ENCODE measurements at places on chromosomes 1 and 21.

GRCh38 chr1:45326627-45327623, at the start of gene HPDL:
HPDL (plus strand) TSS chr1:45326895; CDS start chr1:45327149, 254 bp downstream.
- DNase-seq: no peak

DNA sequence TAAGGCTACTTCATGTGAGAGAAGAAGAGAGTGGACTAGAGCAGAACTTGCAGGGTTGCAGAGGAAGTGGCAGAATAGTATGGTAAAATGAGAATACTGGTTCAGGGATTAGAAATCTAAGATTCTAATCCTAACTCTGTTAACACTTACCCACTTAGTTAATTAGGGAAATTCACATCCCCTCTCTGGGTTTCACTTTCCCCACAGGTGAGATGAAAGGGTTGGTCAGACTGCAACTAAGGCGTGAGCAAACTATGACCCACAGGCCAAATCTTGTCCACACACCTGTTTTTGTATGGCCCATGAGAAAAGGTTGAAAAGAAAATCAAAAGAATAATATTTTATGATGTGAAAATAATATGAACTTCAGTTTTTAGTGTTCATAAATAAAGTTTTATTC, 117.5 kb downstream of the MACF1 start:
- no peak for DNase-seq

DNA sequence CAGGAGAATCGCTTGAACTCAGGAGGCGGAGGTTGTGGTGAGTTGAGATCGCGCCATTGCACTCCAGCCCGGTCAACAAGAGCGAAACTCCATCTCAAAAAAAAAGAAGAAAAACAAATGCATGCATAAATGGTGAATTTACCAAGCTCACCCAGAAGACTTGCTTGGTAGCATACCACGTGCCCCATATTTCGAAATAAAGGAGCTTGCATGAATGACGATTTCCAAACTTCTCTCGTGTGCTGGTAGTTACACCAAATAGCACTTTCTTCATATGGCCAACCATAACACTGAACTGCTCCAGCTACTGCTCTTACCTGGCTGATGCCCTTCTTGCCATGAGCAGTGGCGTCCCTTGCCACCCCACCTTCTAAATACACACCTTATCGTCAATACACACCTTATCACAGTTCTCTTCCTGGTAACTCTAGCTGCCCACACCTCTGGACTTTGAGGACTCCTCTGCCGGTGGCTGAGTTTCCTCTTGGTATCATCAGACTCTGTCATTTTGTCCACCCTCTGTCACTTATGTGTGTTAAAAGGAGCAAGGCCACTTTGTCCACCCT, 2.8 kb downstream of the DOP1B start:
- no peak for DNase-seq

GRCh38 chr21:45874716-45875415, 106.7 kb upstream of the COL6A1 start:
- DNase-seq: no peak

GRCh38 chr1:236163463-236164153, 21.3 kb downstream of the GPR137B start:
- DNase-seq: no peak

DNA sequence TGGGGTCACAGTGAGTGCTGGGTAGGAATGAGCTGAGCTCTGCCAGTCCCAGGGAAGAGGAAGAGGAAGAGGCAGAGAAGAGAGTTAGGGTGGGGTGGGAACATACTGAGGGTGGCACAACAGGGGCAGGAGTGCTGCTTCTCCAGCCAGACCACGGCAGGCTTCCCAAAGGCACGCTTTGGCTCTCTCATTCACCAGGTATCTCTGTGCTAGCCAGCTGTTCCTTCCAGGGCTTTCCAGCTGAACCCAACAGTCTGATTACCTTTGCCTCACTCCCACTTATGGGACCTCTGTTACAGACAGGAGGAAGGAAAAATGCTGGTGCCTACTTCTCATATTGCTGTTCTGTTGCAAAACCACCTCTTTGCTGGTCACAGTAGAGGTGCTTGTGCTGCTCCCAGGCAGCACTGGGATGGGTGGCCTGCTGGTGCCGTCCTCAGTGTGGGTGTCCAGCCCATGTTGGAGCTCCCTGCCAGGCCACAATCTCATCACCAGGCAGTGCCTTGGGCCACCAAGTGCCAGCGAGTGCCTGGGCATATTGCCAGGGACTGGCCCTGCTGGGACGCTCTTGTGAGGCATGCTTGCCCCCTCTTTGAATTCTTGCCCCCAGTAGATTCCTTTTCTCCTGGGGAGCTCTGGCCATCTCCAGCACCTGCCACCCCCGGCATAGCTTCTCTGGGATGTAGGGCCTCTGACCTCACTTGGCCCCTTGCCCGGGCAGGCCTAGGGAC, 2.1 kb downstream of the ADORA1 start:
- DNase-seq: no peak

DNA sequence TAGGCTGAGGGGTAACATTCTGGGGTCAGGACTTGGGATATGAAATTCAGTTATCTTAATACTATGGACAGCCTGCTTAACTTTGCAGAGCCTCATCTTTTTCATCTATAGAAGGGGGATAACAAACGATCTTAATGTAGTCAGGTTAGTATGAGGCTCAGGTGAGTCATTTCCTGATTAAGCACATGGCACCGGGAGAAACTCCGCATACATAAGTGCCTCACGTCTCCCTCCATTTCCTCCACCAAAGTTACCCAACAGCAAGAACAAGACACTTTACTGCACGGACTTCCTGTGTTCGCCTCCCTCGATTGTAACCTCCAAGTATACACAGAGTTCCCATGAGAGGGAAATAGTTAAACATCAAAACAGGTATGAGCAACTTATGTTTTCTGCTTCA, 112.7 kb upstream of the COA6 start:
- DNase-seq: no peak

DNA sequence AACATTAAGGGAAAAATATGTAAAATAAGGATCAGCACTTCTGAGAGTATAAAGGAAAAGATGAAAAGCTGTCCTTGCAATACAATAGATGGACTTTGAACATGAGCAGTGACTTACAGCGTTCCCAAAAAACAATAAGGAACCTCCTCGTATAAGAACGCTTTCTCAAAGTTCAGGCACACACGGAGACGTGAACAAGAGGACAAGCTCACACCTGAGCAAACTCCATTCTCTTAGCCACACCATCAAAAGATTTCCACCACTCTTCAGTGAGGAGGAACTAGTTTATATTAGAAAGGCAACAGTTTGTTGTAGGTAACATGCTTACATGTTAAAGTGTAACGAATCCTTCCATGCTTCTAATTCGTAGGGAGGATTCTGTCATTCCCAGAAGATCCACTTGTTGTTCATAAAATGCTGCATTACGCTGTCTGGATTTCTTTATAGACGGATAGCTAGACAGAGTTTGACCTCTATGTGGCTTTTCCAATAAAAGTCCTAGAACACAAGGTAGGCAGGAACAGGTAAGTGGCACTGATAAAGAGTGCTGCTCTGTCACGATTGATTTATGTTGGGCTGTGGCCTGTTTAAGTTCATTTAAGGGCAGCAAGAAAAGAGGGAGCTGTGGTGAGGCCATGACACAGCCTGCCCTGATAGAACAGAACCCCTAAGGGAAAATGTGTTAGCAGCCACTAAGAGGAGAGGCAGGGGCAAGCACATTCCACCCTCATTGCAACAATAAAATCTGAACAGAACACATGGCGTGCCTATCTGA, 37.0 kb upstream of the ATP1A1 start:
- DNase-seq: no peak

DNA sequence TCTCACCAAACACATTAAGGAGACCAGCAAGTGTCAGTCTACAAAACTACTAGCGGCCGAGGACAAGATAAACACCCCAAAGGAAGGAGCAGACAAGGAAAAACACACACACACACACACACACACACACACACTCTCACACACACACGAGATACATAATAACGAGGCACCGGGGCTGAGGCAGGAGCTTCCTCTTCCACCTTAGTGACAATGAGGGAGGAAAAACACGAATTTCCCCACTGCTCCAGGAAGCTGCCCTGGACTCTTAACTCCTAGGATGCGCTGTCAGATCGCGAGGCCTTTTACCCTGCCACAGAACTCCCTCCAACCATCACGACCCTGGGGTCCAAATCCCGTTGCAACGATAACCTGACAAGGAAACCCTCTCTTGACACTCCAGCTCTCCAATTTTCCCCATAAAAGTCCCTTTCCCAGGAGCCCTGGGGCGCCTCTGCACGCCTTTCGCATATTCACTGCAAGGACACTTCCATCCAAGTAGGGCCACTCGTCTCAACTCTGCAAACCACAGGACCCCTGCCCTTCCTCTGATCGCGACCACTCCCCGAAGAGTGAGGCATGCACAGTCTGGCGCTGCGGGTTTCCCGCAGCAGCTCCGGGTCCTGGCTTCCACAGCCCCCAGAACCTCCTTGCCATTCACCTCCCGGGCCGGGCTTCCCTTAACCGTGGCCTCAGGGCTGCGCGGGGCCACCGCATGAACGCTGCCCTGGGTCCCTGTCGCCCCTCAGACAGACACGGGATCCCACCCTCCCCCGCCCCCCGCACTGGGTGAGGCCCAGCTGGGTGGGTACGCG, 581 bp downstream of the ETV3 start:
- DNase-seq: peak; percentile 55

DNA sequence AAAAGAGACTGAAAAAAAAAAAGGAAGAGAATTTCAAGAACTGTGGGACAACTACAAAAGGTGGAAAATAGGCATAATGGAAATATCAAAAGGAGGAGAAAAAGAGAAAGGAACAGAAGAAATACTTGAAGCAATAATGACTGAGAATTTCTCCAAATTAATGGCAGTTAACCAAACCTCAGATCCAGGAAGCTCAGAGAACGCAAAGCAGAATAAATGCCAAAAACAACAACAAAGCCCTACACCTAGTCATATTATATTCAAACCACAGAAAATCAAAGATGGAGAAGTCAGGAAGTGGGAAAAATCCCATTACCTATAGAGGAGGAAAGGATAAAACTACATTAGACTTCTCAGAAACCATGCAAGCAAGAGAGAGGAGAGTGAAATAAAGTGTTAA, 20.7 kb upstream of the AHCYL1 start:
- DNase-seq: no peak

- DNase-seq: no peak
Observed at GRCh38 chr1:147099192-147099591, 73.1 kb downstream of the PRKAB2 start.

DNA sequence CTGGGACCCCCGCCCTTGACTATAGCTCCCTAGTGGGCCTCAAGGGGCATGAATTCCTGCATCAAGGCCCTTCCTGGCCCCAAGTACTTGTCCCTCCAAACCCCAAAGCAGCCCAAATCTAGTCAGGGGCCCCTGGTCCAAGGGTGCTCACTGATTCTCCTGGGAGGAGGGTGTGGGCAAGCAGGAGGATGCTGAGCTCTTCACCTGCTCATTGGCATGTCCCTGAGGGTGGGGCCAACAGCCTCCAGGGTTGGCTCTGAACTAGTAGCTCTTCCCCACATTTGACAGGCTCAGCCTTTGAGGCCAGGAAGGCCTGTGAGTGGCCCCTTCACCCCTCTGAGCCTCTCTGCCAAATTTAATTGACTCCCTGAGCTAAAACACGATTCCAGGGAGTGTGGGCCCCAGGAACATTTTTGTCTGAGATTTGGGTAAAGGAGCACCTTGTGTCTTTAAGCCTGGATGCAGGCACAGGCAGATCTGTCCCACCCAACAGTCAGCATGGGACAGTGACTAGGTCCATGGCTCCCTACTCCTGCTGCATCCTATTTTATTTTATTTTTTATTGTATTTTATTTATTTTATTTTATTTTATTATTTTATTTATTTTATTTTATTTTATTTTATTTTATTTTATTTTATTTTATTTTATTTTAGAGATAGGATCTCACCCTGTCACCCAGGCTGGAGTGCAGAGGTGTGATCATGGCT, 11.0 kb upstream of the WNT9A start:
- DNase-seq: no peak

- no peak for DNase-seq
Observed at GRCh38 chr1:118985640-118986554, 2.2 kb downstream of the TBX15 start.

DNA sequence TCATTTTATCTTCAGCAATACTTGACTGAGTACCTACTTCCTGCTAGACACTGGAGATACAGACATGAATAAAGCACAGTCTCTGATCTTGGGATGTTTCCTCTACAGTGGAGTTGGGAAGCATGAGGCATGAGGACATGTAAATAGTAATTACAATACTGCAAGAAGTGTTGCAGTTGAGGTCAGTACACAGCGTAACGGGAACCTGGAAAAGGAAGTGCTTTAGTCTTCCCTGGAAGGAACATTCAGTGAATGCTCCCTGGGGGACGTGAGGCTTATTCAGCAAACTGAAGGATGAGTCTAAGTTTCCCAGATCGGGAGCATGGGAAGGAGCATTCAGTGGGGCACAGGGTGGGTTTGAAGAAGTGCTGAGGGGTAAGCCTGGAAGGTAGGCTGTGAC, 112.4 kb downstream of the PIK3R3 start:
- no peak for DNase-seq

- no peak for DNase-seq
Observed at GRCh38 chr1:24855474-24855873, 74.6 kb downstream of the RUNX3 start.

DNA sequence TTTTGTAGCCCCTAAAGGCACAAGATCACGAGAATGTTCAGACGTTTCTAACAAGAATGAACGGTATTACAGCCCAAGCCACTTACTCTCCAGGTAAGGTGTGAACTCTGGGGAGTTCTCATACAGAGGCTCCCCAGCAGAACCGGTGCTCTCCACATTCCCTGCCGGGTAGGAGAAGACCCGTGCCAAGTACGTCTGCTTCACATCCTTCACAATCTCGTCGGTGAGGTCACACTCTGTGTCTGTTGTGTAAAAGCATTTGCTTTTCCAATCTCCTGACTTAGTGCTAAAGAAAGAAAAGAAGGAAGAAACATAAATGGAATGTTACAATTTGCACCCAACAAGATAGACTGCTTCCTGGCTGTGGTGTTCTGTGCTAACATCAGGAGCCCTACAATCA, 5.7 kb downstream of the F3 start:
- no peak for DNase-seq

DNA sequence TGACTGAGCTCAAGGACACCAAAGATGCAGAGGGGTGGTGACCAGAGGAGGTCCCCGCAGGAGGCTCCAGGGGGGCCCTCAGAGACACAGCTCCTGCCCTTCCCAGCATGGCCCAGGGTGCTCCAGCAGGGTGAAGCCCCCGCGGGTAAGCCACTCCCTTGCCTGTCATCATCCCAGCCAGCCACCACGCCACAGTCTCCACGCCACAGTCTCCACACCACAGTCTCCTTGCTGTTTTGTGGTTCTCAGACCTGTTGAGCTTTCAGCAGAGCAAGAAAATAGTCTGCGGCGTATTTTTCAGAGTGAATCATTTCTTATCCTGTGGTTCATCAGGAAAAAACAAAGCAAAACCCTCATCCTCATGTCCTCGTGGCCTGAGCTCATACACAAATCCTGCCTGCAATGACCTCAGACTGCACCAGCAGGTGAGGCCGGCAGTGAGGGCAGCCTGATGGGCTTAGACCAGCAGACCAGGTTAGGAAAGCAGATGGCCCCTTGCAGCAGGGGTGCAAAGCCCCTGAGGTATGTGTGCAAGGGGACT, 25.7 kb upstream of the ABCG1 start:
- no peak for DNase-seq

DNA sequence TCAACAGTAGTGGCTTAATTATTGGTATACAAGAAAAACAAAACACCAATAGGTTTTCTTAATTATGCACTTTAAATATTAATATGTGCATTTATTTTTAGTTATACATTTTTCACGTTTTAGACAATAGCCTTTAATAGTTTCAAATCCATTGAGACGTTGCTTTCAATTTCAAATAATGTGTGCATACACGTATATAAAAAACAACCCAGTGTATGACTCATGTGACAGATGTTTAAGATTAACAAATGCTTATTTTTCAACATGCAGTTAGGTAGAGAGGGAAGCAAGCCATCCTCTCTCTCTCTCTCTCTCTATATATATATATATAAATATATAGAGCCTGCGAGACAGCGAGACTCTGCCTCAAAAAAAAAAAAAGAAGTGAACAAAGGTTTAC, 24.3 kb downstream of the EYA3 start:
- no peak for DNase-seq
